Colonic mucosa (tissue), 4 donors: ENCODE measurements at places on chromosomes 5 and 9.
A peak's percentile ranks its signal among the peaks of the same experiment; 100 is the strongest.

GRCh38 chr5:42035526-42035925 lies 110.4 kb downstream of the FBXO4 start:
- H3K4me1 ChIP-seq, result no peaks in the 10 kb centered on the region
- no peak overlapping the region for H3K4me3 ChIP-seq
- H3K27me3 ChIP-seq, result no peaks in the 10 kb centered on the region
- no peak overlapping the region for H3K27ac ChIP-seq
- no peaks in the 10 kb centered on the region for H3K36me3 ChIP-seq
- no peak for DNase-seq

DNA sequence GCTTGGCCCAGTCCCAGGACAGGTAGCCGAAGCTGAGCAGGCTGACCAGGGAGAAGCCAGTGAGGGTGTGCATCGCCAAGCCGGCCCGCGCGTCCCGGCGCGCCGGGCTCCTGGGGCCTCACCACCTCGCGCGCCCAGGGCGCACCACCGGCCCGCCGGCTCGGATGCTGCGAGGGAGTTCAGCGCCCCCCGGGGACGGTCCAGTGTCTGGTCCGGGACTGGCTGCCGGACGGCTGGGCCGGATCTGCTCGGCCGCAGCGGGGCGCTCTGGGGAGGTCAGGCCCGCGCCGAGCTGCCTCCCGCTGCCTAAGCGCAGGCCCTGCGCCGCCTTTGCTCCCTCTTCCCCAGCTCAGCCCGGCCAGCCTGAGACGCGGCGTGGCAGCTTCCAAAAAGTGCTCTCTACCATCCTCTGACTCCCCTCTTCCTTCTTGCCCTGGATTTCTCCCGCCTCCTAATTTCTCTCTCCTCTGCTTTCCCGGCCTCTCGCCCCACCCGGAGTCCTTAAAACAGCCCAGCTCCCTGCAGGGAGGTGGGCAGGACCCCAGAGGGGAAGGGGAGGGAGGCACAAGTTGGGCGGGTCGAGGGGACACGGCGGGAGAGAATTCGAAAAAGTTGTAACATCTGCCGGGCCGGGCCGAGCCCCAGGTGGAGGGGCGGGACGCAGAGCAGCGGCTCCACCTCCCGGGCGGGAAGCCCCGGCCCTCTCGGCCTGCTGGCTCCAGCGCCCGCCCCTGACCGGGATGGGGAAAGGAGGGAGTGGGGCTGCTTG lies at the start of gene ARSI:
ARSI (minus strand) TSS at position 605 of the 769 bp plus-strand sequence; CDS start at position 73, 532 bp downstream.
- peak; percentile 42 for DNase-seq
- peak within 1 kb of the TSS; percentile 19 for H3K27ac ChIP-seq
- peaks cover 16% of the 10 kb centered on the region for H3K27me3 ChIP-seq

- H3K4me1 ChIP-seq, result no peaks in the 10 kb centered on the region
- H3K27ac ChIP-seq, result no peak overlapping the region
- H3K4me3 ChIP-seq, result no peak overlapping the region
- no peaks in the 10 kb centered on the region for H3K36me3 ChIP-seq
Observed at GRCh38 chr9:134972140-134972539, 54.4 kb upstream of the FCN1 start.

- no peak for DNase-seq
- H3K27me3 ChIP-seq, result no peaks in the 10 kb centered on the region
- H3K4me3 ChIP-seq, result no peak overlapping the region
- H3K36me3 ChIP-seq, result no peaks in the 10 kb centered on the region
- no peak overlapping the region for H3K27ac ChIP-seq
Observed at GRCh38 chr9:93668261-93668871, 92.0 kb downstream of the PHF2 start.
